ENCODE measurements at places on chromosomes 11 and 22.
A peak's percentile ranks its signal among the peaks of the same experiment; 100 is the strongest.

DNA sequence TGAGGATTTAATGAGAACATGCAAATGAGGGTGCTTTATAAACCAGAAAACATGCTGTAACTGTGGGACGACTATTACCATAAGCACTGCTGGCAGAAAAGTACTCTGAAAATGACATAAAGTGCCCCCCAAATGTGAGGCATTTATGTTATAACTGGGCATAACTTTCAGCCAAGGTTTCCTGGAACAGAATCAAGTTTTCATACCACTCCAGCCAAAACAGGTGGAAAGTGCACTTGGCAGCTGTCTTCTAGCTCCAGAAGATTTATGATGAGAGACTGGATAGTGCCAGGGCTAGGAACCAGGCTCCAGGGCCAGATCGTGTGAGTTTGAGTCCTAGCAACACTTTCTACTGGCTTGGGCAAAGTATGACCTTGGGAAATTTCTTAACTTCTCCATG, 339.2 kb downstream of the TENM4 start:
- DNase-seq, result no peak

GRCh38 chr11:75507571-75507970, 18.2 kb downstream of the GDPD5 start:
- DNase-seq, result no peak

GRCh38 chr11:65851811-65852507, 6.0 kb downstream of the CFL1 start:
- no peak for DNase-seq

DNA sequence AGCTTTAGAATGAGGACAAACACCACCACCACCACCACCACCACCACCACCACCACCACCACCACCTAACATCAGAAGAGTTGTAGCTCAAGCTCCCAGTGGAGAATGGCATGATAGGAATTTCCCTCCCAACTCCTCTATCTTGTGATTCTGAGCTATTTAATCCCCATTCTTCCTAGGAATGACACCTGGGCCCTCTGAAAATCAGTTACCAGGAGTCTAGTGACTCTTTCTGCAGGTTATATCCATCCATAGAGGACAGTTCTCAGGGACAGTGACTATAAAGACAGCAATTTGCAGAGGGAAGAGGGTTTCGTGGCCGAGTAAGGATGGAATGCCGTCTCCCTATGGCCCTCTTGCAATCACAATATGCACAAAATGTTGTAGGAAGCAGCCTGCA, 27.8 kb downstream of the MYH9 start:
- DNase-seq, result no peak

- DNase-seq, result no peak
Measured at GRCh38 chr22:42697542-42698013, 23.1 kb downstream of the A4GALT start.

GRCh38 chr22:47209547-47210023, 447.1 kb downstream of the TBC1D22A start:
- DNase-seq, result no peak

DNA sequence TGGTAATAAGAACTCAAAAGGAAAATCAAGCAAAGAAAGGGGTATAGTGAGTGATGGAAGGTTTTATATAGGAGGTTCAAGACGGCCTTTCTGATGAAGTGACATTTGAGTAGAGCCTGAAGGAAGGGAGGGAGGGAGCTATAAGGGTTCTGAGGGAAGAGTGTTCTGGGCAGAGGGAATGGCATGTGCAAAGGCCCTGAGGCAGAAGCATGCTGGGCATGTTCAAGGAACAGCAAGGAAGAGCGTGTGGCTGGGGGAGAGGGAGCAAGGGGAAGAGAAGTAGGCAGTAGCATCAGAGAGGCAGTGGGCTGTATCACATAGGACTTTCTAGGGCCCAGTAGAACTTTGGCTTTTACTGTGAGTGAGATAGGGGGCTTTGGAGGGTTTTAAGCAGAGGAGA, 108.9 kb upstream of the NAV2 start:
- no peak for DNase-seq

DNA sequence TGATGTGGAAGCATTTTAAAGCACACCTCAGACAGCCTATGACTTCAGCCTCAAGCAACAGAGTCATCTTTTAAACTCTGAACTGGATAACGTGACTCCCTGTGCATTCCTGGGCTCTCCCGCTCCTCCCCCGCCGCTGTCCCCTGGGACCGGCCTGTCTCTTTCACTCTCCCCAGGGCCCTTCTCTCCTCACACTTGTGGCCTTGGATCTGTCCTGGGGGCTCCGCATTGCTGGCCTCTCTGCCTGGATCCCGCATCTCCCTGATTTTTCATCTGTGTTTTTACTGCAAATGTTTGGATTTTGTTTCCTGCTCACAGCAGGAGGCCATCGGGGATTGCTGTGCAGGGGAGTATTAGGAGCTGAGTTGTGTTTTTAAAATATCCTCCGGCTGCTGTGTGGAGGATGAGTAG, 15.4 kb downstream of the C11orf24 start:
- DNase-seq, result no peak

DNA sequence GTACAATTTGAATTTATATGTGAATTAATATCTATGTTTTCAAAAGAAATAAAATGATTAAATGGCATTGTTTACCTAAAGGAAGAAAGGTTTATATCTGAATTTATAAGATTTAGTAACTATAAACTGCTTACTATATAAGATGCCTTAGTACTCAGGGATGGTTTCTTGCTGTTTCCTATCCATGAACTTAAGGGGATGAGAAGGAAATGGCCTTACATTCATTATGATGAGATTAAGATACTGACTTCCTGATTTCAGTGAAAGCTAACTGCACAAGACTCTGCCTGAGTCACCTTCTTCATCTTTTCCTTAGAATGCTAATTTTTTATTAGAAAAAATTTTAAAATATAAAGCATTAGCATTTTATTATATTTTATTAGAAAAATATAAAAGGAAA, 606.3 kb upstream of the ARHGAP42 start:
- no peak for DNase-seq

GRCh38 chr11:45580399-45580798, 85.0 kb downstream of the CHST1 start:
- DNase-seq, result peak; percentile 51

DNA sequence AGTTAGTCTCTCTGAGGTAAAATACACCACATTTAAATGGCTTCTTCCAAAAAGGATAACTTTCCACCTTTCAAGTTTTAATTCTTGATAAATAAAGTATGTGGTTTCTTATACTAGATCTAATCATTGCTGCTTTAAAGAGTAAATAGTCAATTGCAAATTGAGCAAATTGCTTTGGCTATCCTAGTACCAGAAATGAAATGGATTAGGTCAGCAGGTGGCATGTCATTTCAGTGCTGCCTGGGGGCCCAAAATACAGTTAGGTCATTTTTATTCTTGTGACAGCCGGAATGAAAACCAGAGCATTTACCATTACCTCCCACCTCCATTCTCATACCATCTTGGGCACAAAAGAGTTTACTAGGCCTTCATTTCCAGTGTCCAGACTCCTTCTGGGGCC, 70.2 kb downstream of the PHF21A start:
- no peak for DNase-seq

- peak; percentile 20 for DNase-seq
Measured at GRCh38 chr22:37275622-37276021, 6.7 kb upstream of the CYTH4 start.

DNA sequence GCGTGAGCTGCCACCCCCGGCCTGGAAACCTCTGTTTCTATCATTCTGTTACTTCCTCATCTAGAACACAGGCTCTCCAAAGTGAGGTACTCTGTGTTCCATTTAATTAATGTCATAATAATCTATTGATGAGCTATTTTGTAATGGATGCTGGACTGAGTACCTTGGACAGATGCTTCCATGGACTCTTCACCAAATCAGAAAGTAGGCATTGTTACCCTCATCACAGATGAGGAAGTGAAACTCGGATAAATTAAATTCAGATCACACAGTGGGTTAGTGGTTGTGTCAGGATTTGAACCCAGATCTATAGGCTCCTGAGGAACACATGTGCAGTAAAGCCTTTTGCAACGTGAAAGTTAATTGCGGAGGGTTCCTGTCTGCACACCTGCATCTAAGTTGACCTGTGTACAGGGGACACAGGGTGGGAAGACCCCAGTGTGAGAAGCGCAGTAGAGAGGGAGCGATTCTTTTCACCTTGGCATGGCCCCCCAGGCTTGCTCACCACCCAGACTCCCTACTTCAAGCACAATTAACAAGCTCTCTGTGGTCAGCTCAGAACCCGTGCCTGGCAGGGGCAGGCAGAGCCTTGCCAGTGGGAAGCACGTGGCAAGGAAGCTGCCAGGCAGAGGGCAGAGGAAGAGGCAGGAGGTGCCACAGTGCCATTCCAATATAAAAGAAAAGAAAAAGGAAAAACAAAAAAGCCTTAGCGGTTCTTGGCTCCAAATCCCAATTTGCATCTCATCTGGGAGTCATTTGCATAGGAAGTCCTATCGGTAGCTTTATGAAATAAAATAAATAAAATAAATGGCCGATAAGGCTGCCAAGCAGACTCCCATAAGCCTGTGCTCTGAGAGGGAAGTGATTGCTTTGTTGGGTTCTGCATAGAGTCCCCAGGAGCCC, 239.3 kb downstream of the GRIK4 start:
- DNase-seq, result peak; percentile 81

GRCh38 chr22:33561149-33561807, 359.0 kb downstream of the LARGE1 start:
- DNase-seq, result no peak

GRCh38 chr11:120021391-120021953, 116.4 kb downstream of the TRIM29 start:
- no peak for DNase-seq

- DNase-seq, result peak; percentile 72
Measured at GRCh38 chr11:77131560-77131959, 3.5 kb downstream of the MYO7A start.

- DNase-seq, result no peak
Measured at GRCh38 chr11:102391549-102392237, 44.7 kb downstream of the BIRC2 start.

- DNase-seq, result no peak
Measured at GRCh38 chr11:8043756-8044155, 37.3 kb upstream of the TUB start.

GRCh38 chr11:130070109-130070845, 583 bp downstream of the APLP2 start:
- DNase-seq, result peak; percentile 90

DNA sequence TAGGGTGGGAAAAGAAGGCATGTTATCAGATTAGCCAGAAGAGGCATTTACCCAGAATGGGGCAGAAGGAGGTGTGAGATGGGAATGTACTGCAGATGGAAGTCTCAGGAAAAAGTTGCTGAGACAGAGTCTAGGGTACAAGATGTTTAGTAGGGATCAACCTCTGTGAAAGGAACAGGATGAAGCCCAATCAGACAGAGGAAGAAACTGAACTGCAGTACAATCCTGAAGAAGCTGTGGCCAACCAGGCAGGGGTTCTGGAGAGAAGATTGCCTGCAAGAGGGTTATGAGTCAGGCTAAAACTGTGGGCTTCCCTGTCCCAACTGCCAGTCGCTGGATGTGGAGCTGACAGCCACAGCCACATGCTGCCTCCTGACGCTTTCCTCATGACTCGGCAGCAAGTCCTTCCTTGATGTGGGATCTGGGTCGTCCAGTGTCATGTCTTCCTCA, 64.0 kb downstream of the CWC15 start:
- DNase-seq, result no peak

- DNase-seq, result peak; percentile 19
Measured at GRCh38 chr11:38791346-38791961, 2193.4 kb upstream of the RAG2 start.

DNA sequence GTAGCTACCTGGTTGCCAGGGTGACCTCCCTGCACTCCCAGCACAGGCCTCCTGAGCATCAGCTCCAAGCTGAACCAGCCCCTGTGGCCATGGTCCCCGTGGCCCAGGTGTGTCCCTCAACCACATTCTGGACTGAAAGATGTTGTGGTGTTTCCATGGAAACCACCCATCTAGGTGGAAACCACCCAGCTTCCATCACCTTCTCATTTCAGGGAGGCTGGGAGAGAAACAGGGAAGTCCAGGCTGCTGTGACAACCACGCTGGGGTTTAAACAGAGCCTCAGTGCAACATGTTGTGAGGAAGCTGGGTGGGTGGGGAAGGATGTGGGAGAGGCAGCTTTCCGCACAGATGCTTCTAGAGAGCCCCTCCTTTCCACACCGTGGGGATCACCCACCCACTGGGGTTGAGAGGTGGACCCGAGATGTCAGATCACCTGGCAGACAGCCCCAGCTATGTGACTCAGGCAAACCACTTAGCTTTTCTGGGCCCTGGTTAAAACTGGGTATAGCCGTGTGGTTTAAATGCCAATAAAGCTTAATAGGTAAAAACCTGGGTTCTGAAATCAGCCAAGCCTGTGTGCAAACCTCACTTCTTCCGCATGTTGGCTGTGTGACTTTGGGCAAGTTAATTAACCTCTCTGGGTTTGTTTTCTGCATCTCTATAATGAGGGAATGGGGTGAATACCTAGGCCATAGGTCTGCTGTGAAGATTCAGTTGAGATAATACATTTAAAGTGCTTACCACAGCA, 46.4 kb downstream of the CD82 start:
- no peak for DNase-seq

- DNase-seq, result no peak
Measured at GRCh38 chr11:59968395-59968783, 4.6 kb downstream of the OOSP4A start.

GRCh38 chr11:113505541-113506375, 30.6 kb upstream of the DRD2 start:
- peak; percentile 24 for DNase-seq

GRCh38 chr22:19398206-19398605, 33.3 kb downstream of the HIRA start:
- DNase-seq, result no peak

GRCh38 chr11:61952882-61953281, 2.7 kb downstream of the BEST1 start:
- no peak for DNase-seq

DNA sequence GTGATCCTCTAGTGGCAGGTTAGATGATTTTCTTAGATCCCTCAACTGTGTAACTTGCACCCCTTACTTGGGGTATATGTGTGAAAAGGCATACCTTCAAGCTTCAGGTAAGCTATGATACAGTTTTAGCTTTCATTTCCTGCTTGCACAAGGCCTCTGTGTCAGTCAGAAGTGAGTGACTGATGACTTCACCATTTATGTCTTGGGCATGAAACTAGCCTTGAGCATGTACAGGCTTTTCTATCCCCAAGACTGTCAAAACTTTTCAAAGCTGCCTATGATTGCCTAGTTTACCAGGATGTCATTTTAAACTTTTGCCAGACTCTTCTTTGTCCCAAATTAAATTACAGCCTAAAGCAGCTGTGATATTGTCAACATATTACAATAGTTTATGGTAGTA, 286.1 kb upstream of the CNTN5 start:
- no peak for DNase-seq
